Inflammatory macrophage treated with lipopolysaccharide for 4 hours (primary cell): ENCODE measurements at places on chromosomes 1 and 21.

GRCh38 chr1:112061901-112062320, 72.4 kb upstream of the KCND3 start:
- no peak for DNase-seq

- no peak for DNase-seq
Measured at GRCh38 chr1:37482796-37483744, 8.7 kb downstream of the ZC3H12A start.

DNA sequence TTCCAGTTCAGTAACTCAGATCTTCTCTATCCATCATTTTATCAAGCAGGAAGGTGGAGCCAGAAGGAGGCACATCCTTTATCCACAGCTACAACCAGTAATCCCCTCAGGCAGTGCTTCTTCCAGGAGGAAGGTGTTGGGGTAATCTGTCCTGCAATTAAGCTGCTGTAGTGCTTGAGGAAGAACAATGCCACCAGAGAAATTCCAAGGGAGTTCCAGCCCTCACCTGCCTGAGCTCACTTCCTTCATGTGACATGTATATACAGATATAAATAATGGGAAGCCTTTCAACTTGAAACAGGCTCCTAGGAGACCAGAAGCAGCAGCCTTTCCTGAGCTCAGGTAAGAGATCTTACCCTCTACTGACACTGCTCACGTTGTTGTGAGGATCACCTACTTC, 2.2 kb upstream of the IL20 start:
- DNase-seq, result no peak

GRCh38 chr1:234605983-234606783, 3.8 kb downstream of the IRF2BP2 start:
- peak; percentile 82 for DNase-seq

DNA sequence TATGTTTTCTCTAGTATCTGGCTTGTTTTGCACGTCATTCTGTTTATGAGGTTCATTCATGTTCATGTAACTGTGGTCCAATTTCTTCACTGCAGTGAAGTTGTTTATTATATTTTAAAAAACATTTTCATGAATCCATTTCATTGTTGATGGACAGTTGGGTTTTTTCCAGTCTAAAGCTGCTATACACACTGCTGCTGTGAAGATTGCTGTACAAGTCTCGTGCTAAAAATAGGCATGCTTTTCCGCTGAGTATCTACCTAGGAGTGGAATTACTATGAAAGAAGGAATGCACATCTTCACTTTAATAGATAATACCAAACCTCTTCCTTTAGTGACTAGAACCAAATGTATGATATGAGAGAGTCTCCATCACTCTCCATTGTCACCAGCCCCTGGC, 49.0 kb upstream of the ETS2 start:
- no peak for DNase-seq

DNA sequence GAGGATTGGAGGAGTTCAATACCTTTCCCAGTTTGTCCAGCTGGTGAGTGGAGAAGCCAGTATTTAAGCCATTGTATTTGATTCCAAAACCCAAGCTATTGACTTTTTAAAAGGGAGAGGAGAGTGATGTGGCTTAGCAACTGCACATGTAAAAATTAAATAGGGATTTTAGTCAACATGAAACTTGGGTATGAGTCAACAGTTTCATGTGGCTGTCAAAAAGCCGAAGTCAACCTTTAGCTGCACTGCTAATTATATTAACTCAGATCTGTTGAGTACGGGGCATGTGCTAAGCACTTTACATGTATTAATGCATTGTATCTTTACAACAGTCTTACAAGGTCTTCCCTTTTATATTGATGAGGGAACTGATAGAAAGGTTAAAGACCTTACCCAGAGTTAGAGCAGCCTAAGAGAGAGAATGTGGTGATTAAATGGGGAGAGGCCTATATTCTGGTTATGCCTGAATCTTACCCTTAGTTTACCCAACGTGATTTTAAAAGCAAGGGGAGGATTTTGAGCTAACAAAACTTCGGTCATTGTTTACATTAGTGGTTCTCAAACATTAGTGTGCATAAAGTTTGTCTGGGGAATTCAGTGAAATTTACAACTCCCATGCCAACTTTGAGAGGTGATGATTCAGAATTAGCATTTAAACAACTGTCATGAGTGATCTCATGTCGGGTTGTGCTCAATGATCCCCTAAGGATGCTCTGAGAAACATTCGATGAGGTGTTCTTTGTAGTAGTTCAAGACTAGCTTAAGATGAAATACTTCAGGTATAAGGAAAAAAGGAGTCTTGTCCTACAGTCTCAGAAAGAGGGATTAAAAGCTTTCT, 6.9 kb upstream of the SLC35F3 start:
- no peak for DNase-seq
